Non-pigmented ciliary epithelial cell (primary cell): ENCODE measurements at places on chromosomes 2 and 18.

- no peak for DNase-seq
Observed at GRCh38 chr18:57657542-57657941, 35.9 kb upstream of the NARS1 start.

GRCh38 chr18:23992089-23992940 is 22.2 kb upstream of the TTC39C start:
- DNase-seq, result no peak

GRCh38 chr2:15912203-15912602 is 28.1 kb upstream of the MYCN start:
- DNase-seq, result peak; percentile 31

GRCh38 chr2:71220743-71221142 is 6.2 kb downstream of the PAIP2B start:
- no peak for DNase-seq

- DNase-seq, result no peak
Observed at GRCh38 chr2:85053802-85054201, 79.4 kb upstream of the TCF7L1 start.

DNA sequence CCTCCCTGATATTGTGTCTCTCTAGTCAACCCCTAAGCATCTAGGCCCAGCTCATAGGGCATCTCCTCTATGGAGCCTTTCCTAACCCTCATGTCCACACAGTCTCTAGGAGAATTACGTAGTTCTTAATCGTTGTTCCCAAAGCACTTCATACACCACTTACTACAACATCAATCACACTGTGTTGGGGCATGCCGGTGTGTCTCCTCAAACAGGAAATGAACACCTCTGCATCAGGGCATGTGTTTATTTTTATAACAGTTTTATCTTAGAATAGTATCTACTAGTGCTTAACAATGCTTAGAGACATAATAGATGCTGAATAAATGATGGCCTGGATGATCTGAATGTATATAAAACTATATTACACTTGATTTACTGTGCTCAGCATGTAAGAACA is 19.7 kb downstream of the CYP1B1 start:
- DNase-seq, result no peak

DNA sequence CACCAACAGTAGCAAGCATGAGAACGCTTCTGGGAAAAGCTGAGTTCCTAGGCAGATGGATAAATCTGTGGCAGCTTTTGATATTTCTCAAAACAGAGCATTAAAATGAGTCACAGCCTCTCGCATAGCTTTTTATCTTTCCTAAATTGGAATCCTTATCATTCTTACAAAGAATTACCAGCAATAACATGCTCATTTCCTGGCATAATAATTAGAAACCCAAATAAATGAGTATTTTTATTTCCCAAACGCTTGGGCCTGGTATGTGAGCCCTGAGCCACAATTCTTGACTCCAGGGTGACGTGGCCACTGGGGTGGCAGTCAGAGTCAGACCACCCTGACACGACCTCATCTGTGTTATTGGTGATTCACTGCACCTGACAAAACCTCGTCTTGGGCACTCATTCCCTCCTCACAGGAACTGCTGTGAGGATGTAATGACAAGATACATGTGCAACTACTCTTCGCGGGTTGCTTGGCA is 210.7 kb downstream of the ARL4C start:
- no peak for DNase-seq

GRCh38 chr2:9297156-9297555 is 90.5 kb downstream of the ASAP2 start:
- no peak for DNase-seq

DNA sequence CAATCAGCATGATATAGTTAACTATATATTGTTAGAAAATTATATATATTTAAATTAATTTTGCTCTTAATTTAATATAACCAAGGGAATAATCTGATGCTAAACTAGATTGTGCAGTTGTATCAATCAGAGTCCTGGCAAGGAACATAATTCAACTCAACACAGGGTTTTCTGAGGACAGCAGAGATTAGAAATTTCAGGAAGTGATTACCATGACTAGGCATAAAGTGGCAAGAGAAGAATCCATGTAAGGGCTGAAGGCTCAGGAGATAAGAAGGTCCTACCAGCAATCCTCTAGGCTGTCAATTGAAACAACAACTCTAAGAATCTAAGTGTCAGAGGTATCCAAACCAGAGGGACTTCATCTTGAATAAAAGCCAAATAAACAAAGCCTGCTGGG is 807.8 kb downstream of the DSC3 start:
- DNase-seq, result no peak

GRCh38 chr2:42744545-42745082 is 19.3 kb downstream of the OXER1 start:
- no peak for DNase-seq

GRCh38 chr18:74508821-74509225 is 12.7 kb downstream of the CNDP2 start:
- DNase-seq, result no peak

GRCh38 chr2:226130192-226130591 is 669.4 kb downstream of the IRS1 start:
- DNase-seq, result no peak

- no peak for DNase-seq
Observed at GRCh38 chr2:60544954-60545560, 8.4 kb downstream of the BCL11A start.

GRCh38 chr18:2293109-2293839 is 278.0 kb downstream of the METTL4 start:
- DNase-seq, result no peak

DNA sequence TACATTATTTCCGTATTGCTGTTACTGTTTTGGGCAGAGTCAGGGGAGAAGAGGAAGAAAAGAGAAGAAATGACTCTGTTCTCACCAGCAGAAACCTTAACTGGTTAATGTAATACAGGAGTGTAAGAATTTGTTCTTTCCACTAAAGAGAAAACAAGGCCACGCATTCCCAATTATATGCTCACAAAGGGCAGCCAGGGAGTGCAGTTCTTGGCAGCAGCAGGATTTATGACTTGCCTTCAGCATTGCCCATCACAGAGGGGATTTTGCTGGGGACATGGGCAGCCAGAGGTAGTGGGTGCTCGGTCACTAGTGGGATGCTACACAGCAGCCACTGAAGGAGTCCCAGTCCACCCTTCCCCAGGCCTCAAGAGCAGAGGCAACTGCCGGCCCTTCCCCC is 18.4 kb downstream of the MREG start:
- DNase-seq, result no peak

DNA sequence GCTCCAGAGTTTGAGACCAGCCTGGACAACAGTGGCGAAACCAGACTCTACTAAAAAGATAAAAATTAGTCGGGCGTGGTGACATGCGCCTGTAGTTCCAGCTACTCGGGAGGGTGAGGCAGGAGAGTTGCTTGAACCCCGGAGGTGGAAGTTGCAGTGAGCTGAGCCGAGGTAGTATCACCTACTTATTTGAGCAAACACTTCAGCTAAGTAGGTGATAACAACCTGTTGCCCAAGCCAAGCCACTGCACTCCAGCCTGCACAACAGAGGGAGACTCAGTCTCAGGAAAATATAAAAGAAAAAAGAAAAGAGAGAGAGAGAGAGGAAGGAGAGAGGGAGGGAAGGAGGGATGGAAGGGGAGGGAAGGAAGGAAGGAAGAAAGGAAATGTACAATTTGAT is 21.3 kb downstream of the FER1L5 start:
- no peak for DNase-seq

DNA sequence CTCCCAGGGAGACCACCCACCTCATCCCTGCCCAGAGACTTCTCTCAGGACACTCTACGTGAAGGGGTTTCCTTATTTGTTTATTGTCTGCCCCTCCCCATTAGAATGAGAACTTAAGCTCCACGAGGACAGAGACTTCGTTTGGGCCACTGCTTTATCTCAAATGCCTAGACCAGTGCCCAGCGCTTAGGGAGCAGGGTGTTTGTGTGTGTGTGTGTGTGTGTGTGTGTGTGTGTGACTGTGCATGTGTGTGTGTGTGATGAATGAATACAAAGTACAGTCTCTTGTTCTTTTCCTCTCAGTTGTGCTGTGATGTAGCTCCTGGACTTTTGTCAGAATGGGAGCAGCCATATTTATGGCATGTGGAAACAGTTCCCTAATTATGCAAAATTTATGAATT is 34.4 kb upstream of the CABYR start:
- DNase-seq, result no peak

GRCh38 chr2:113219889-113220641 is 46.3 kb downstream of the PSD4 start:
- DNase-seq, result no peak

- DNase-seq, result peak; percentile 34
Observed at GRCh38 chr18:79933765-79934164, 17.7 kb downstream of the SLC66A2 start.

DNA sequence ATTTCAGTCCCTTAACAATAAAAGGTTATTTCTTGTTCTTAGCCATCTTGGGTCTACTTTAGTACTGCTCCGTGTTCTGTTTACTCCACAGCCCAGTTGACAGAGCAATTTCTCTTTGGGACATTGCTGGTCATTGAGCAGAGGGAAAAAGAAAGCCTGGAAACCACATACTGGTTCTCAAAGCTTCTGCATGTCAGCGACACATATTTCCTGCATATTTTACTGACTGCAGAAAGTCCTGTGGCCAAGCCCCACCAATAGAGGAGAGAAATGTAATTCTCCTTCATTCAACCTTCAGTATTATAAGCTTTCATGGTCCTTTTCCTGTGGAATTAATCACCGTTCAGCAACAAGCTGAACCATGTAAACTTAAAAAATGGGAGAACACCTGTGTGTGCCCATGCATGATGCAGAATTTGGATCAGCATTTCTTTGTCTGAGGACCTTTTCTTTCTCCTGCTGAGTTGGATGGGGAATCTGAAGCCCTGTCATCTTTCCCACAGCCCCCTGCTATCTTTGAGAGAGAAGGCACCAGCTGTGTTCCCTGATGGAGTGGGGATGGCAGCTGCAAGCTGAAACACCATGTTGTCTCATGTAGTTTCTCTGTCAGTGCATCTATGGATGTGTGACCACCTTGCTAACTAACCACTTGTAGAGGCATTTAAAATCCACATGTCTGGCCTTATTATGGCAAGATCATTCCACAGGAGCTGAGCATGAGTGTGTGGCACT is 431.6 kb downstream of the MEIS1 start:
- DNase-seq, result no peak

GRCh38 chr18:31233621-31234275 is 71.1 kb upstream of the DSC1 start:
- no peak for DNase-seq

DNA sequence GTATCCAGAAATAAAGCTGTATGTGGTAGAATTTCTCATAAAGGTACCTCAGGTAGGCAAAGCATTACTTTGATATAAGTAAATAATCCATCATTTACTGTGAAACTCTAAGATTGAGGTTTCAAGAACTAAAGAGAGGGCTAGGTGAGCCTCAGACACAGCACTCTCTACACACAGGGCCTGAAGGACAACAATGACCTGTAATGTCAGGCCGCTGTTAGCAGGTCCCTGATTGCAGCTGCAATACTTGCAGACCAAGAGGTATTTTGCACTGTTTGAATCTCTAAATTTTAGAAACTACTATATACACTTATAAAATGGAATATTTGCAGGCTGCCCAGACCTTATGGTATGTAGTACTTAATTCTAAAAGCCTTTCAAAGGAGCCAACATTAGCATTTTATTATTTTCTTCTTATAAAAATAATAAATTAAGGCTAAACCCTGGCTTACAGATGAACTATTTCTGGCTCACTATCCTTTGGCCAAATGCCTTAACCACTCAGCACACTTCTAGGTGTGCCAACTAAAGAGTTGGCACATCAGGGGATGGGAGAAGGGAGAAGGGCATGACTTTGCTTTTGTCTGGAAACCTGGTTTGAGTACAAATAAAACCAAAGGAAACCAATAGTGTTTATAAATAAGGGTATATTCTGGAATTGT is 66.7 kb upstream of the SLC39A10 start:
- DNase-seq, result no peak

- DNase-seq, result no peak
Observed at GRCh38 chr18:76495006-76495370, at the start of gene ZNF516. ZNF516 (minus strand) TSS chr18:76495242; CDS start chr18:76443054, 52,188 bp downstream.

DNA sequence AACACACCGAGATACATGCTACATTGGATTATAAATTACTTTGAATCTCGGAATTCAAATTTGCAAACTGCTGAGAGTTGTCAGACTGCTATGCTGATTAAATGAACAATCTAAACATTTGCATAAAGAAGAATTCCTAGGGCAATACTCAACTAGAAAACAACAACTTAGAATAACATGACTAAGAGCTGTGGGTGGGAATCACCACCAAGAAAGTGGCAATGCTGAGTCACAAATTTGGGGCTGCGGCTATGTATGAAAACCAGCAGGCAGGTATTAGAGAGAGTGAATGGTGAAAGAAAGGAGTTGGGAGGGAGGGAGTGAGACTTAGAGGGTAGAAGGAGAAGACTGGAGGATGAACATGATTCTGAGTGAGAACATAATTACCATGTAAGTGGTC is 559.5 kb downstream of the PIK3C3 start:
- peak; percentile 6 for DNase-seq

DNA sequence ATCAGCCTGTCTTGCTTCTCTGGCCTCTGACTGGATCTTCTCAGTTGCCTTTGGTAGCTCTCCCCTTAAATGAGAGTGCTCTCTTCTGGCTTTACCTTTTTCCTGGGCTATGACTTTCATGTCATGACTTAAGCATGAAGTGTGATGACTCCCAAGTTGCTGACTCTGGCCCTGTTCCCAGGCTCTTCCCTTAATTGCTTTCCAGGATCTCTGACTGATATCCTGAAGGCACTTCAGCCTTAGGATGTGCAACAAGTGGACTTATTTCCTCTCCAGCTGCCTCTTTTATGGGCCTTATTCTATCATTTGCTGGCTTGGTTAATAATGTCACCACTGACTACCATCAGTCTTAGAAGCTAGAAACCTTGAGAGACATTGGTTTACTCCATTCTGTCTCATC is 17.4 kb downstream of the SEMA4F start:
- DNase-seq, result no peak
